ENCODE measurements at places on chromosomes 2 and 18.

GRCh38 chr18:25243257-25243656, 108.7 kb downstream of the ZNF521 start:
- no peak for DNase-seq

- DNase-seq, result no peak
Measured at GRCh38 chr2:81647715-81648230, 1343.2 kb upstream of the LRRTM1 start.

- no peak for DNase-seq
Measured at GRCh38 chr2:151918308-151918707, 90.1 kb upstream of the ARL5A start.

DNA sequence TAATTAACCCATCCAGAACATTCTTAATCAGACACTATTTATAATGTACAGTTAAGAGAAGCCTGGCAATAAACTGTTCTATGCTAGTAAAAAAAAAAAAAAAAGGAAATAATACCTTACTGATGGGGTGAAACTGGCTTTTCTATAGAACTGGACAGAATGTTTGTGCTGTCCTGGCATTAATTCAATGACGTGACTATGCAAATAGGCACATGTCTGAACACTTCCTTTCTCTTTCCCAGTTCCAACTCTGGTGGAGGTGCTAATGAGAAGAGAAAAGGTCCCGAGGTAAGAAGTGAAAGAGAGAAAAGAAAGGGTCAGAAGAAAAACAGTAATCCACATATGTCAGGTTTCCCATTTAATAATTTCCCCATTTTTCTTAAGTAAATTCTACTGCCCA, 508.4 kb downstream of the ZEB2 start:
- DNase-seq, result no peak

DNA sequence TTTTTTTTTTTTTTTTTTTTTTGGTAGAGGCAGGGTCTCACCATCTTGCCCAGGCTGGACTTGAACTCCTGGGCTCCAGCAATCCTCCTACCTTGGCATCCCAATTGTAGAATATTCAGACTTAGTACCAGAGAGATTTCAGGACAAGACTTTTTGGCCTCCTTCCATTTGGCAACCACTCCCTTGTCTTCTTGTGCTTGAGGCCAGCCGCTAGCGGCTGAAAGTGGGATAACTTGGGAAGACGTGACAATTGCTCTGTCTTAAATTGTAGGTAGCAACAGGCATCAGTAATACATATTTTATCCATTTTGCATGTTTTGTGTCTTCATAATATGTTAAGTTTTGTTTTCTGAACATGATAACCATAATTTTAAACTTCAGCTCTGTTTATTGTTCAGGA, 53.3 kb upstream of the TTN start:
- DNase-seq, result no peak

DNA sequence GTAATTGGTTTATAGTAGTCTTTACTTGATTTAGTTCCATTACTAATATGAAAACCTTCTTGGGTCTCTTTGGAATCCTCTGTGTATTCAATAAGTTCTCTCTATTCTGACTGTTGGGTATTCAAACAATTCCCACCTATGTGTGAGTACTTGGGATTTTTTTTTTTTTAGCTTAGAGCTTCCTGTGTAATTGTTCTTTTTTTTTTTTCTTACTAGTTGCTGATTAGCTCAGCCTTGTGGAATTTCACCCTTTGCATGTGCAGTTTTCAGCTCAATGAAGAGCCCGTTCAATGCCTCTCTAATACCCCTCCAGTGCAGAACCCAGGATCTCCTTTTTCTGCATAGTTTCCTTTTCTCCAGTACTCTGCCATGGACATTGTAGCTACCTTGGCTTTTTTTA, 339.1 kb upstream of the GALNT5 start:
- no peak for DNase-seq

DNA sequence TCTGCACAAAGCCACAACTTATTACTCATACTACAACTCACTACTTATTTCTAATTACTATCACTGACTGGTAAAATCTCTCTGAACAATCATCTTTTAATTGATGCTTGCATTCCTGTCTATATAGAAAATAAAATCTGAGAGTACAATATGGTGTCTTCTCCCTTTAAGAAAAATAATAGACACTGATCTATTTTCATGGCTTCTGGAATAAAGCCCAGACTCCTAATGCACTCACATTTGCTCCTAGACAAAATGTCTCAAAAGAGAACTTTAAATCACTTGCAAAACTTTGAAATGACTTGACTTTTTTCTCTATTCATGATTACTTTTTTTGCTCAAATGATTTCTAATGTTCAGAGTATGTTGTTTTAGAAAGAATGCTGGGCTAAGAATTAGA, 28.7 kb downstream of the ESCO1 start:
- DNase-seq, result no peak

- no peak for DNase-seq
Measured at GRCh38 chr2:77664491-77664890, 142.3 kb upstream of the LRRTM4 start.

DNA sequence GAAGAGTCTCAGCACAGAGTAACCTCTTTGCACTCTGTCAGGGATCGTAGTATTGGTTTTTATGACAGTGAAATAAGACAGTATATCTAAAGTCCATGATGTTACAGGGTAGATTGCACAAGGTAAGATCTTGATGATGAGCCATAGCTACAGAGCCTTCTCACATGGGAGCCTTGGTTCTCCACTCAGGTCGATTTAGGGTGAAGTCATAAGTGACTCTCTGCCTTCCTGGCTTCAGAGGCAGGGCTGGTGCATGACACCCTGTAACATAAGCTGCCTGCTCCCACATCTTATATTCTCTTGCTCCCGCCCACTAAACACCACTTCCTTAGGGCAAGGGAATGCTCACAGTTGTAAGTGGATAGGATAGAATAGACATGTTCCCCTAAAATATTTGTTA, 13.3 kb downstream of the DAPL1 start:
- DNase-seq, result no peak

DNA sequence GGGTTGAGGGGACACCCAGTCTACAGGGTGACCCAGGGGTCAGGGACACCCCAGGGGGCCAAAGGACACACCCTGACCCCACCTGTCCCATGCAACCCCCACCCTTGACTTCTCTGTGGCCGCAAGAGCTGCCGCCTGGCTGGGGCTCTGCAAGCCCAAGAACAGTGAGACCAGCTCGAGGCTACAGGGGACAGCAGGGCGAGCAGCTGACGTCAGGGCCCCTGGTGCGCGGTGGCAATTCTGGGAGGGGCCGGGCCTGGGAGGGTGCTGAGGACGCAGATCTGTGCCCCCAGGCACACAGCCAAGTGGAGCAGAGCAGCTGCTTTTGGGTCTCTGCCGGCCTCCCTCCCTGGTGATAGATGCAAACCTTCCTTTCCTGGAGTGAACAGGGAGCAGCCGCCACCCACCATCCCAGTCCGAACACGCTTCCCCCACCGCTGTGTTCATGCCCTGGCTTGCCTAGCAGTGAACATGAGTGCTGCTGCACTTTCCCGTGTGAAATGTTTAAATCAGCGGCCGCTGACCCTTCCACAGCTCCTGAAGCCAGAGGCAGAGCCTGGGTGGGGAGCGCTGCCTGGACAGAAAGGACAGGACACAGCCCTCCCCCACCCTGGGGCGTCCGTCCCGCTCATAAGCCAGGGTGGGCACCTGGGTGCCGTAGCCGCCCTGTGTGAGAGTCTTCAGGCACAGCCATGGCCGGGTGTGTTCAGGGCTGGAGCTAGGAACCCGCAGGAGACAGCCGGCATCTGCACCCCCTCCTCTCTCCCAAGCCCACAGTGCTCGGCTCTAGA, 46.9 kb downstream of the SLC66A2 start:
- DNase-seq, result no peak

GRCh38 chr2:44620189-44620990, 258.6 kb downstream of the CAMKMT start:
- DNase-seq, result no peak

GRCh38 chr2:189466656-189467055, 25.4 kb downstream of the WDR75 start:
- no peak for DNase-seq

GRCh38 chr18:15165048-15165447, 417.1 kb downstream of the ANKRD30B start:
- no peak for DNase-seq

DNA sequence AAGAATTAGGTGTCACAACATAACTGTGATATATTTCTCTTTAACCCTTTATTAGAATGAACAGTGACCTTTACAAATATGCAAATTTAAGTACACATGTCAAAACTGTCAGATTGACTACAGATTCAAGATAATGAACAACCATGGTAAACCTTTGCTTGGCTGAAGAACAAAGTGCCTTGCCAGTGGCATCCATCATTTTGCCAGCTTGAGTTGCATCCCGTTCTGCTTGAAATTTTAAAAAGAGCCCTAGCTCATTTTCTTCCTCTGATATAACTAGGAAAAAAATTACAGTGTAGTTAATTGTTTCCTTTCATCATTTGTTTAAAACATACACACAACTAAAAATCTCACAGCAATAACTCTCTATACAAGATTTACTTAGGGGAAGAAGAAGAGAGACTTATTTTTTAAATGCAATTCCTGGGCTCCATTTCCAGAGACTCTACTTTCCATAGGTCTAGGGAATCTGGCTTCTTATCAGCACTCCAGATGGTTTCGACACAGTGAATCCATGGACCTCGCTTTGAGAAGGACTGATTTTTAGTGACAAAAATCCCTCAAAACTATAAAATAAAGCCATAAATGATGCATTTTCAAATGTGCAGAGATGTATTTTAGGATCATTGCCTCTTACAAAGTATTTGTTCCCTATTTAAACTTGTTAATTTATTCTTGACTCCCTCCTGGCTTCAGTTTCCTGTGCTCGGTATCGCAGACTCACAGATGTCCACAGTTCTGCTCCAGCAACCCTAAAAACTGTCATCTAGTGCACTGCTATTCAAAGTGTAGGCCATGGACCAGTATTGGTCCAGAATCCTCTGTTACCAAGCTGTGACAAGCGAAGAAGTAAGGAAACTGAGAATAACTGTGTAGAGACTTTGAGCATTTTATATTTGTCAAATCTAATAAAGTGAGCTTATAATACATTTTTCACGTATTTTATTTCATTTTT, 50.1 kb downstream of the ICA1L start:
- DNase-seq, result no peak

DNA sequence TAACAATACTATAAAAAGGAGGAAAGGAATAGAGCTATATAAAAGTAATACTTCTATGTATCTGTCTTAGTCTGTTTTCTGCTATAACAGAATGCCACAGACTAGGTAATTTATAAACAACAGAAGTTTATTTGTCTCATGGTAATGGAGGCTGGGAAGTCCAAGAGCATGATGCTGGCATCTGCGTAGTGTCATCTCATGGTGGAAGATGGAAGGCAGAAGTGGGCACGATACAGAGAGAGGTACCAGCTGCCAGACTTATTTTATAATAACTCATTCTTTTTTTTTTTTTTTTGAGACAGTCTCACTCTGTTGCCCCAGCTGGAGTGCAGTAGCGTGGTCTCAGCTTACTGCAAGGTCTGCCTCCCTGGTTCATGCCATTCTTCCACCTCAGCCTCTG, 4.3 kb downstream of the DHX57 start:
- no peak for DNase-seq

GRCh38 chr2:28490558-28490957, 5.3 kb upstream of the PLB1 start:
- DNase-seq, result no peak

- no peak for DNase-seq
Measured at GRCh38 chr2:179692043-179692442, 169.4 kb downstream of the ZNF385B start.

DNA sequence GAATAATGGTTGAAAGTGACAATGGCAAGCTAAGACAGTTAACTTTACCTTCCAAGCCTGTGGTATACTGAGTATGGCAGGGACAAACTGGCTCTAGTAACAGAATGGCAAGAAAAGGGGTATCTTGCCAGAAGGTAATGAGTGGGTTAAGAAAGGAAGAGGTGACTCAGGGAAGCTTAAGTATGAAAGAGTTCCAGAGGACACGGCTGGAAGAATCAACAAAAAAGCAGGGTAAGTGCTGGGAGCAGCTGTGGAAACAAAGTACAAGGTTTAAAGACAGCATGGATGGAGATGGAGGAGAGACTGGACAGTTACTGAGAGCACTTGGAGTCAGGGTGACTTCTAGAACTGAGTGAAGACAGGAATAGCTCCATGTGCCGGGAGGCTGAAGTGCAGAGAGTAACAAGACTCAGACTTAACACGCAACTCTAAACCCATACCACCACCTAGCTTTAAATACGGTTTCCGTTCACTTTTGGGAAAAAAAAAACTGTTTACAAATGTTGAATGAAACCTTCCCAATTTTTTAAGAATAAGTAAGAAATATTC, 69.0 kb downstream of the REV1 start:
- no peak for DNase-seq

DNA sequence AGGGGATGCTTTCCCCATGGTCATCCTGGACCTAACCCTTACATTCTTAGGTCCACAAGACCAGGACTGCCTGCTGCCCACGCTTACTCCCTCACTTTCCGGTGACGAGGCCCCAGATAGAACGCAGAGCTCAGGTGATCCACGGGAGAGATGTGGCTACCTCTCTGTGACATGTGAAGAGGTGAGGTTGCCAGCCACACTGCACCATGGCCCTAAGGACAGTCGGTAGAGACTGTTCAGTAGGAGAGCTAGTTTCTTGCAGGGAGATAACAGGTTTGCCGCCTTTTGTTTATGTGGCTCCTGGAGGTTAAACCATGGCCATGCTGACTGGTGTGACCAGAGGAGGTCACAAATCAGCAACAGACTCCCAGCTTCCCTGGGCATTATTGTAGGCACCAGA, 71.4 kb downstream of the WDSUB1 start:
- no peak for DNase-seq

- no peak for DNase-seq
Measured at GRCh38 chr2:12486205-12487118, 230.3 kb upstream of the TRIB2 start.

DNA sequence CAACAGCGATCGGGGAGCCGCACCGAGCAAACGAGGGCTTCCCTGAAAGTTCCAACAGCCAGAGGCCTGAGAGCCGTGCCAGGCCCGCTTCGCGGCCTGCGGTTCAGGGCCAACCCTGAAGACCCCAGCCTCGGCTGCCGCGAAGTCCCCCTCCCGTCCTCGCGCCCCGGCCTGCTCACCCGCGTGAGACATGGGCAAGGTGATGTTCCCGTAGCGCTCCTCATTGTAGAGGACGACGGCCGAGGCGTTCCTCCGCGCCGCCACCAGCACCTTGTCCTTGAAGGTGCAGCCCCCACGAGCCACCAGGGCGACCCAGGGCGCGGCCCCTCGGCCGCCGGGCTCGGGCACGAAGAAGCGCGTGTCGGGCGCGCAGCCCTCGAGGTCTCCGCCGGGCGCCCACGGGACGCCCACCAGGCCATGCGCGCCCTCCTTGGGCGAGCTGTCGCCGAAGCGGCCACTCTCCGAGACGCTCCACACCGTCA, 510 bp downstream of the RNF149 start:
- no peak for DNase-seq

- no peak for DNase-seq
Measured at GRCh38 chr18:48399303-48400075, 9.7 kb downstream of the ZBTB7C start.

GRCh38 chr2:43171789-43172188, 54.6 kb downstream of the ZFP36L2 start:
- DNase-seq, result no peak

Data from stimulated activated CD8-positive, alpha-beta memory T cell treated with anti-CD3 and anti-CD28 coated beads, Interleukin-12 subunit alpha, Interleukin-12 subunit beta, amount 100 ng/mL, for 1 hour (primary cell).